ENCODE measurements at places on chromosomes 16 and 17. TPM values are rescaled to one million over a fixed set of nuclear protein-coding genes. Genes with fewer than 3 reads are reported as not detected.

ABI3 gene
- 73.1 TPM for total RNA-seq

GAS7 gene
- total RNA-seq, result 0.89 TPM

ZPBP2 gene
- not detected for total RNA-seq

MMP25 gene
- total RNA-seq, result under 0.01 TPM

SLC16A6 gene
- total RNA-seq, result 0.20 TPM

DNAI2 gene
- total RNA-seq, result not detected

KRT40 gene
- total RNA-seq, result not detected

UMOD gene
- total RNA-seq, result not detected

TBKBP1 gene
- total RNA-seq, result 14.8 TPM

CLEC3A gene
- not detected for total RNA-seq

WNT9B gene
- not detected for total RNA-seq

CDRT15L2 gene
- total RNA-seq, result not detected
